ENCODE measurements at places on chromosomes 1 and 21. TPM values are rescaled to one million over a fixed set of nuclear protein-coding genes. Genes with fewer than 3 reads are reported as not detected.

GRCh38 chr1:55214212-55214933, 791 bp downstream of the USP24 start:
- no peak for DNase-seq

GRCh38 chr1:222618880-222619596, 1.1 kb downstream of the MIA3 start:
- no peak for DNase-seq

The MDM4 gene
- total RNA-seq, result 5.9 TPM

The LDLRAD1 gene
- not detected for total RNA-seq

All from H4 (cell line).